ENCODE measurements at places on chromosomes 4 and X.
A peak's percentile ranks its signal among the peaks of the same experiment; 100 is the strongest.

DNA sequence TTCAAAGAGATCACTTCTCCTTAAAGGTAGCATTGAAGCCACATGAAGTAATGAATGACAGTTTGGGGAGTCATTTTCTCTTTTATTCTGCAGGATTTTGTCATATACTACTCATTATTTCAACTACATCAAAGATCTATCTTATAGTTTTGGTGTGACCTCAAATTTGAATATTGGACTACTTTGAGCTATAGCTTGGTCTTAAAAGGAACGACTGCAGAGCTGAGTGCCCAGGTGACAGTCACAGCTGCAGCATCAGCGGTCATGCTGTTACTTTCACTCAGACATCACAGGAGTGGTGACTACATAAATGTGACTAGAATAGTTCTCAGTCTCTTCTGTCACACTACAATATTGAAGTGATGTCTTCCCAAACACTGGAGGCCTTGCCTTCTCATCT, 10.7 kb upstream of the SPCS3 start:
- DNase-seq = no peak

DNA sequence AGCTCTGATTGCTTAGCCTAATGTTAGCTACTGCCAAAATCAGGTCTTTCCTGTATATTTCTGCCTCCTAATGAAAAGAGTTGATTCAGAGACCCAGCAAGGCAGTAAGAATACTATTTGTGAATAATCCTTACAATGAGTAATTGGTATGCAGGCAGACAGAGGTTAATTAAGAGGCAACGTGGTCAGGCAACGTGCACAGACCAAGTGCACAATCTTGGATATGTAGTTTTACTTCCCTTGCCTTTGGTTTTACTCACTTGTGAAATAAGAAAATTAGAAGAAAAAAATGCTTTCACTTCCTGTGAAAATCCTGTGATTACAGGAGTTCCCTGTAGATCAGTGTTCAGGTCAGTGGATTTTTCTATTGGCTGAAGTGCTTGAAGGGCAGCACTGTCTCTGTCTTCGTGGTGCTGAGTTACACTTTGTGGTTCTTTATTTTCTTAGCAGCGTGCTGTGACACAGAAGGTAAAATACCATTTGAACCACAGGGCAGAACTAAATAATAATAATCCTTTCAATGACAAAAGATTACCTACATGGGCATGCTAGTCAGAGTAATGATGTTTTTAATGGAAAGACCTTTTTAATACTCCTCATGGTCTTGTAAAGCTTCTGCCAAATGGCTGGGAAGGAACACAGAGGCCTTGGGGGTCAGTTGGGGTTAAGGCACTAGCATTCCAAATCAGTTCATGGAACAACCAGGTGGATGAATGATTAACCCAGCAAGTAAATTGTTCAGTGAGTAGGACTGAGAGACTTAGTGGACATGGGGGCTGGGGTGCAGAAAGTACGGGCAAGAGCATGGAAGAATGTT, 430.9 kb downstream of the MAPK10 start:
- no peak for DNase-seq

GRCh38 chrX:150475461-150475860, 93.0 kb upstream of the MTM1 start:
- no peak for DNase-seq

- no peak for DNase-seq
Observed at GRCh38 chr4:73919691-73920090, 50.5 kb downstream of the CXCL1 start.

DNA sequence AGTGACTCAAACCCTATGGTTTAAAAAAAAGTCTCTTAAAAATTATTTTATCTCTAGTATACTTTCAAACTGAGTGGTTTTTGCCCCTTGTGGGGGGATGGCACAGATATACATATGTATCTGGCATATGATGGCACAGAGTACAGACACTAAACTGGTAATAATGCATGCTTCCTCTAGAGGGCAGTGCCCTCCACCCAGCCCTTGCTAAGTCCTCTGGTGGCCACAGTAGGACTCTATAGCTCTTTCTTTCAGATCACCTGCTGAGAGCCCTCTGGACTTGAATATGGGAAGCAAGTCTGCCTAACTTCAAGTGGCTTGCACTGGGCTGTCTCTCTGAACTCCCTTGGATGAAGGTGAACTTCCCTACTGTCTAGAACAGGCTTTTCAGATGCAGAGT, 66.3 kb downstream of the TSPAN7 start:
- DNase-seq = no peak

- DNase-seq = no peak
Observed at GRCh38 chrX:5916945-5917344, 311.7 kb downstream of the NLGN4X start.

DNA sequence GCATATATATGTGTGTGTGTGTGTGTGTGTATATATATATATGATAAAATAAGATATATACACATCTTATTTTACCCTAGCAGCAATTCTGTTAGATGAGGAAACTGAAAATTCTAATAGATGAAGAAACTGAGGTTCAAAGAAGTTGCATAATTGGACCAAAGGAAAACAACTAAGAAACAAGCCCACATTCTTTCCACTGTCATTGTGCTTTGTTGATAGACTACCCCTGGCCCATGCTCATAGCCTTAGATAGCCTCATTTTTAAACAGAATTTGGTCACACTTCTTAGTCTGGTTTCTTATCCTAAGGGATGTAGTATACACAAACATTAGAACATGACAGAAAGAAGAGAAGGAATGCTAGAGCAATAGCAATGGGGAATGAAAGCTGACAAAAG, 138.8 kb downstream of the NDST3 start:
- DNase-seq = no peak

- peak; percentile 84 for DNase-seq
Observed at GRCh38 chr4:82988323-82988832, 22.2 kb downstream of the LIN54 start.

DNA sequence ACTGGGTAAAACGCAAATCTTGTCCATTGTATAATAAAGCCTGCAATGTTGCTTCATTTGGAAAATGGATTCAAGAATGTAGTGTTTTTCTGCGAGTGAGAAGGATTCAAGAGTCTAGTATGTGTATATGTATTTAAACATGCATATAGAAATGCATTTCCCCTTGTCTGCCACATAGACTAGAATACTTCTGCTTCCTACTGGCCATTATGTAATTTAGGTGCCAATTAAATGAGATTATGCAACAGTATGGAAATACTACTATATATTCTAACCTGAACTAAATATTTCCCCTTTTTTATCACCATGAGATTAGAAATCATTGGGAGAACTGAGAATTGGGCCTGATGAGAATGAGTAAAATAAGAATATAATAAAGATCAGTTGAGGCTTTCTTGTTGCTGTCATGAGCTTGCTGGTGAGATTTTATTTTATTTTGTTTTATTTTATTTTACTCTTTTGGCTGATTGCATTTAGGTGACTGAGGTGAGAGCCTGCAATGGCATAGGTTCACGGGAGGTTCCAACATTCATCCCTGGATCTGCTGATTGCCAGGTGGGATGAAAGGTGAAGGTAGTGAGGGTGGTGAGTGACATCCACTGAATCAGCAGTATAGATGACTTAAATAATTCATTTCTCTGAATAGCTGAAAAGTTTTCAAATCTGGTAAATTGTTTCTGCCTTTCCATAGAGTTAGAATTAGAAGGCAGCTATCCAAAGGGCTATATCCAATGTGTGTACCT, 95.6 kb upstream of the SLC4A4 start:
- no peak for DNase-seq
